ENCODE measurements at places on chromosomes 16 and 17.

GRCh38 chr16:85192238-85193114, 80.2 kb upstream of the CIBAR2 start:
- no peak for DNase-seq

GRCh38 chr16:31413381-31413780, 14.8 kb downstream of the COX6A2 start:
- no peak for DNase-seq

GRCh38 chr16:66211651-66212050, 154.8 kb upstream of the CDH5 start:
- DNase-seq, result no peak

- no peak for DNase-seq
These were observed 33.1 kb downstream of the CACNG3 start for GRCh38 chr16:24289166-24289700.

GRCh38 chr17:50355701-50356341, 9.9 kb downstream of the XYLT2 start:
- DNase-seq, result no peak

- DNase-seq, result no peak
These were observed 5.7 kb upstream of the VAT1L start for GRCh38 chr16:77782694-77783093.

GRCh38 chr17:64769712-64770111, 107.6 kb upstream of the SMURF2 start:
- DNase-seq, result no peak

GRCh38 chr17:17132746-17133145, 73.4 kb downstream of the PLD6 start:
- no peak for DNase-seq

DNA sequence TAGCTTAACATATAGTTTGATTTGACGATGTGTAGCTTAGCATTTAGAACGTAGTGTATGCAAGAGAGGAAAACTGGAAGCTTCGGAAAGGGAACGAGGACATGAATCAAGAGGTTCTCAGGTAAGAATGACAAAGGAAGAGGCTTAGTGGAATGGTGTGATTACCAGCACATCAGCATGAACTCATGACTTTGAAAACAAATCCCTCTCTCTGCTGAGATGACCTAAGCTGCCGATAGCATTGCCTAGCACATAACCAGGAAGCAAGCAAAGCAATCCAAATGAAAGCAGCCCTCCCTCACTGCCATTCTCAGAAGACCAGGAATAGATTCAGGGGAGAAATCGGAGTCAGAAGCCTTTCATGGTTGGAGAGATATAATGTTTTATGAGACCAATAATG, 51.3 kb upstream of the CCL1 start:
- DNase-seq, result no peak

GRCh38 chr16:6646891-6647290, 685.8 kb upstream of the RBFOX1 start:
- no peak for DNase-seq

DNA sequence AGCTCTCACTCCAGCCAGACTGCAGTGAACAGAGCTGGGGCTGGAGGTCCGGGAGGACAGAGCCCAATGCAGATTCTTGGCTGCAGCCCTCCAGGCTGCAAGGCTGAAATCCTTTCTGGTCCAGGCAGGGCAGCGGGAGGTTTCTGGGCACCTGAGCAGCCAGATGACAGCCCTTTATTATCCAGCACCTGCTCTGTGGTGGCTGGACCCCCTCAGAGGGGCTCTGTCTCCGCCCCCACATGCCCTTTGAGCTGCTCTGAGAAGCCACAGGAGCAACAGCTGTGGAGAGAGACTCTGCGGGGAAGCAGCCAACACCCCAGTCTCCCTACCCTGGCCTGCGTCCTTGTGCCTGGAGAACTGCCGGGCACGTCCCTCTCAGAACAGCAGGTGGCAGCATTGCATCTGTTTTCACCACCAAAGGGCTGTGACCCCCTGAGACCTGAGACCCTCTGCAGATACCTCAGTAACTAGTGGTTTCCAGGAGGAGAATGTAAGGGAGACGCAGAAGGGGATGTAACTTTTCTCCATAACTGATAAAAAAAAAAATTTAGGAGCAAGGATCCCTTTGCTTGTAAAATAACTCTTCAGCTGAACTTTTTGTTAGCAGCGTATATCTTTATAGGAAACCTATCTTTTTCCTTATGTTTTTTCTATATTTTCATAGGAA, 3.7 kb upstream of the CNP start:
- DNase-seq, result peak; percentile 64

- no peak for DNase-seq
These were observed 297.4 kb downstream of the CNTNAP4 start for GRCh38 chr16:76574651-76575050.

- DNase-seq, result no peak
These were observed 42.9 kb upstream of the MRTFB start for GRCh38 chr16:14028202-14028601.

- no peak for DNase-seq
These were observed 10.7 kb upstream of the SLC16A5 start for GRCh38 chr17:75077072-75077495.

- peak; percentile 38 for DNase-seq
These were observed 3.6 kb upstream of the HS3ST3B1 start for GRCh38 chr17:14297161-14297851.

- no peak for DNase-seq
These were observed 390.3 kb upstream of the CCL2 start for GRCh38 chr17:33864758-33865229.
